IPS-NIHi11 (cell line): ENCODE measurements at places on chromosomes 12 and 14.

GRCh38 chr14:79467835-79468234, 743.5 kb downstream of the DIO2 start:
- DNase-seq, result no peak

GRCh38 chr14:101428409-101428808, 132.9 kb upstream of the DIO3 start:
- no peak for DNase-seq

DNA sequence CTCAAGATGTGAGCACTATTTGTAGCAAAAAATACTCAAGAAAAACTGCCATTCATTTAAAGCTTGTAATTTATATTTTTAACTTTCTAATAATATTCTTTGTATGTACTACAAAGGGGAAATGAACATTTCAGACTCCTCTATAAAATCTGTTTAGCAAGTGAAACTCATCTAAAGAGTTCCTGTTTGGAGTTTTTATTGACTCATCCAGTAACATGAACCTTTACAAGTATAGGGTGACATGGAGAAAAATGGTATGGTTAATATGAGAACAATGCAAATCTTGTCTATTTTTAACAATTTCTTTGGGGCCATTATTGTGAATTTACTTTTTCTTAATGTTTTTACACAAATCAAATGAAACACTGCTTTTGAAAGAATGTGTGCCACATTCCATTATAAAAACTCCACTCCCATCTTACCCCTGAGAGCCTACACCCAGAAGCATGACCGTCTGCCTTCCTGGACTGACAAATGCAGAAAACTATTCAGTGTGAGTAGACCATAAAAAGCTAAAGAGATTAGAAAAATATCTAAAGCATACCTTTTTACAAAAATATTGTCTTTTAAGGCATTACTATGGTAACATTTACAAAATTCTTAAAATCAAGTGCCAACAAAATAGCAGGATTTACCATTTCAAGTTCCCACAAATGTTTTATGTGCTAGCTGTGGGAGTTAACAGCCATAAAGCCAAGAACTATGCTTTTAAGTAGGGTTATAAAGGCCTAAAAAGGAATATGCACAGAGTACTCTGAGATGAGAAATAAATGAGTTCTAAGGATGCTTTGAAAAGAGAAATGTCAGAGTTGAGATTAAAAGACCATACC, 144.0 kb downstream of the ADAMTS20 start:
- no peak for DNase-seq

DNA sequence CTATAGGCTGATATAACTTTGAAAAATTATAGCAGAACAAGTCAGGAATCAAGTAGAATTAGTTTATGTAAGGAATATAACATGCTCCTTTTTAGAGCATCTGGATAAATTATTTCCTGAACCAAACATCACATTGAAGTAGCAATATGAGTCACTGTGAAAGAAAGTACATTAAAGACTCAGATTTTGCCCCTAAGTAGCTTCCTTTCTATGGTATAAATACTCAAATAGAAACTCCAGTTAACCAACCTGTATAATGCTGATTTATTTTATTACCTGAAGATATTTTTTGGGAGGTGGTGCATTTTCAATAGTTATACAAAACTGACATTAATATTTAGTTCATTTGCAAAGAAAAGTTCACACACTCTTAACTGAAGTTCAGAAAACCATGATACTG, 312.1 kb downstream of the ITPR2 start:
- DNase-seq, result no peak

GRCh38 chr14:28758885-28759652, 7.5 kb upstream of the FOXG1 start:
- no peak for DNase-seq

- no peak for DNase-seq
These were observed 14.9 kb downstream of the LTA4H start for GRCh38 chr12:96020314-96021003.

GRCh38 chr14:75542588-75543091, 20.4 kb downstream of the BATF start:
- peak; percentile 45 for DNase-seq

- DNase-seq, result no peak
These were observed 4.5 kb upstream of the HECTD4 start for GRCh38 chr12:112386726-112387125.

DNA sequence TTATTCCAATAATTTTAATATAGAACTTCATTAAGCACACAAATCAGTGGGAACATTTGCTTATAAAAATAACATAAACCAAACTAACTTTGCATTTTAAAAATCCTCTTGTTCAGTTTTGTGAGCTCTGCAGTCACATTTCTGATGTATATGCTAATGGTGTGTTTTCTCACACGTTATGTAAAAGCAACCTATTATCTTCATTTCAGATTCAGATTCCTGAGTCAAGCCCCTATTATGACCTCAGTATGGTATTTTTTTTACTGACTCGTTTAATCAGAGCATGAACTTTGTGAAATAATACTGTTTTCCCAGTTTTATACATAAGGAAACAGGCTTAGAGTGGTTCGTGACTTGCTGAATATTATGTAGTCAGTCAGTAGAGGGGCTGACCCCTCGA, 394.0 kb downstream of the TMEM117 start:
- no peak for DNase-seq

DNA sequence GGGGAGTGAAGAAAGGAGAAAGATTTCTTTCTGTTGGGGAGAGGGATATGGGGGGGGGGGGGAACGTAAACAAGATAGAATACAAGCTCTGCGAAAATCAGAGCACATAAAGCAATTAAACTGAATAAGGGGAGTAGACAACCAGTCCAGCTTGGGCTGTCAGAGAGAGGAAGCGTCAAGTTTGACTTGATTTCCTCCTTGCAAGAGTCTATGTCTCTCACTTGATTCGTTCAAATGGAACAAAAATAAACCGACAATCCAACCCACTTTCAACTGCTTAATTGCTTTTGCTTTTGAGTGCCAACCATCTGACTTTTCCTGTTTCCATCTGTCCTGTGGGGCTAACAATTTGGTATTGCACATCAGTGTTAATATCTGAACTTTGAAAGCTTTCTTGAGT, 942 bp downstream of the SYT1 start:
- DNase-seq, result no peak

- no peak for DNase-seq
These were observed 92.7 kb downstream of the DIP2B start for GRCh38 chr12:50597200-50598195.

DNA sequence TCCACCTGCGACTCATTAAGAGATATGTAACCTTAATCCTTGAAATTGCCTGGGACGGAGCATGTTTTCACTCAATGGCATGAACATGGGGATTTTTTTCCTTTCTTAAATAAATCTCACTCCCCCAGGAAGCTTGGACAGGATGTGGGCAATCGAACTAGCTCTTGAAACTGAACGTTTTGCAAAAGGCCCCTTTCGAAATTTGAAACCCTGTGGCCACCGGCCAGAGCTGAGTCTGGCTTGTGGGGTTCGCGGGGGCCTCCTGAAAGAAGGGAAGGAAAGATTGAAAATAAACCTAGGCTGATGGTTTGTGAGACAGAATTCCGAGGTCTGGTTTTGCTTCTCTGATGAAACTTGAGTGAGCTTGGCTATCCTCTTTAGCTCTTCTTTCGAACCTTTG, 101.4 kb upstream of the RTL1 start:
- DNase-seq, result no peak

DNA sequence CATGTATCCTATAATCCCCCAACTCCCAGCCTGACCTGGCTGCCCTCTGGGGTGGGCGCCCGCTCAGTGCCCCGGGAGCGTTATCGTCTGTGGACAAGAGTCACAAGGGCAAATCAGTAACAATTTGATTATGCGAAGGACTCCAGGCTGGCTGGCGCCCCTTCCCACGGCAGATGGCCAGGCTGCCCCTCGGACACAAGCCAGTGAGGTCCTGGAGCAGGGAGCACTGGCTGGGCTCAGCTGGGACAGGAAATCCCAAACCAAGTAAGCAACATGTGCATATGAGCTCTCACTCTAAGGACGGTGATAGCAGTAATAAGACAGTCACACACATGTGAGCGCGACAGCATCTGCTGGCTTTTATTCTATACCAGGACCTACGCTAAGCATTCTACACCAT, 59.3 kb upstream of the FAM222A start:
- no peak for DNase-seq

- DNase-seq, result no peak
These were observed 33.4 kb downstream of the ELK3 start for GRCh38 chr12:96227365-96228106.

GRCh38 chr12:118237908-118238307, 102.0 kb downstream of the PEBP1 start:
- DNase-seq, result no peak

GRCh38 chr14:97233319-97233985, 436.3 kb downstream of the VRK1 start:
- no peak for DNase-seq

- DNase-seq, result no peak
These were observed 146.4 kb downstream of the FOXN3 start for GRCh38 chr14:89270439-89271227.

- DNase-seq, result no peak
These were observed 37.1 kb upstream of the LTBP2 start for GRCh38 chr14:74649167-74649566.

DNA sequence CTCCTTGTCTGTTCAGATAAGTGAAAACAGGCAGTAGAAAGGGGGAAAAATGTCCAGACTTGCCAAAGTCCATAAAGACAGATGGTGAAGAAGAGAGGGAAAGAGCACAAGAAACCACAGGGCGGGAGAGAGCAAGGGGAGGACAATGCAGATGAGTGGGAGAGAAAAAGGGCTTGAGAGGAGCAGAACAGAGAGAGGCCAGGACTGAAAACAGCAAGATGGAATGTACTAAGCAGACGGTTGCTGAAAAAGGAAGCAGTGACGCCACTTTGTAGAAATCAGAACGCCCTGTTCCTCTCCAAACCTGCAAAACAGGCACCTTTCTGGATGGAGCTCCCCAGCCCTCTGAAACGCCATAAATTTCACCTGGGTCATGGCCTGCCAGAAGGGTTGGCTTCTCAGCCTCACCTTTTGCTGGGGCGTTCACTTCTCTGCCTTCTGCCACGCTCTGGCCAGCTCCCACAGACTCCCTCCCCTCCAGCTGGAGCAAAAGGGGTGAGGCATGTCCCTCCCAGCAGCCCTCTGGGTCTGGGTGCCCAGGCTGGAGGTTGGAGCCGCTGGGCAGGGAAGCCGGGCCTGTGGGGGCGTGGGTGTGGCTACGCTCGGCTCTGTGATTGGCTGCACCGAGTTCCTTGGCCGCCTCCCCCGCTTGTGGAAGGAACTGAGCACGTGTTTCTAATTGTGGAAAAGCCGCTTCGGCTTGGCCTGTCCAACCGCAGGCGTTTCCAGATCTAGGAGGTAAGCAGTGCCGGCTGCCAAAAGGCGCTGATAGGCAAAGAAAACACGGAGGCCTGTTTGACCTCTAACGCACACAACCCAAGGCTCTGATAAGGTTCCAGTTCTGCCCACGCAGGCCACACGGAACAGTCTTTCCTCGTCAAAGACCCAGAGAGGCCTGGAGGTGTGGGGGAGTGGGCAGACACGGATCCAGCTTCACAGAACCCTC, 29.3 kb downstream of the SLC7A8 start:
- DNase-seq, result peak; percentile 76

DNA sequence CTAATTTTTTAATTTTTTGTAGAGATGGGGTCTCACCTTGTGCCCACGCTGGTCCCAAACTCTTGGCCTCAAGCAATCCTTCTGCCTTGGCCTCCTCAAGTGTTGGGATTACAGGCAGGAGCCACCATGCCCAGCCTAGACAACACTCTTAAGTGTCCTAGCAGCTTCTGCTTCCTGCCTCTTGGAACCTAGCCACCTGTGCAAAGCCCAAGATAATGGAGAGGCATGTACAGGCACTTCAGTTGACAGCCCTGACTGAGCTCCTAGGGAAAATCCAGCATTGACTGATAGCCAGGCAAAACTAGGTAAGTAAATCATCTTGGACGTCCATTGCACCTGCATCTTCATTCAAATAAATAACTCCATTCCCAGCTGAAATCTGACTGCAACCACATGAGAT, 15.5 kb downstream of the COX14 start:
- DNase-seq, result no peak

DNA sequence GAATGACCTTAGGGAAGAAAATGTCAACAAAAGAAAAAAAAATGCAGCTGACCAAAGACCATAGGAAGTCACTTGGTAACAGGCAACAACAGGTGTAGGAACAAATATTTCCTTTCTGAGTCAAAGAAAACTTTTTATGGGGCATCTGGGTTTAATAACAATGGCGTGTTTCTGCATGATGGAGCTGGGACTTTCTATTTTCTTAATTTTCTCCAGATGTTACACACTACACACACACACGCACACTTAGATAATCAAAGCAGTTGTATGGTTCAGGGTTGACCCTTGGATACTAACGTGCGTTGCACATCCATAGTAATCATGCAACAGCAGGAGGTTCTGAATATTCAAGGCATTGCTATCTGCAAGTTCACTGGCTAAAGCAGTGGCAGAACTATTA, 47.9 kb upstream of the NTF3 start:
- no peak for DNase-seq

DNA sequence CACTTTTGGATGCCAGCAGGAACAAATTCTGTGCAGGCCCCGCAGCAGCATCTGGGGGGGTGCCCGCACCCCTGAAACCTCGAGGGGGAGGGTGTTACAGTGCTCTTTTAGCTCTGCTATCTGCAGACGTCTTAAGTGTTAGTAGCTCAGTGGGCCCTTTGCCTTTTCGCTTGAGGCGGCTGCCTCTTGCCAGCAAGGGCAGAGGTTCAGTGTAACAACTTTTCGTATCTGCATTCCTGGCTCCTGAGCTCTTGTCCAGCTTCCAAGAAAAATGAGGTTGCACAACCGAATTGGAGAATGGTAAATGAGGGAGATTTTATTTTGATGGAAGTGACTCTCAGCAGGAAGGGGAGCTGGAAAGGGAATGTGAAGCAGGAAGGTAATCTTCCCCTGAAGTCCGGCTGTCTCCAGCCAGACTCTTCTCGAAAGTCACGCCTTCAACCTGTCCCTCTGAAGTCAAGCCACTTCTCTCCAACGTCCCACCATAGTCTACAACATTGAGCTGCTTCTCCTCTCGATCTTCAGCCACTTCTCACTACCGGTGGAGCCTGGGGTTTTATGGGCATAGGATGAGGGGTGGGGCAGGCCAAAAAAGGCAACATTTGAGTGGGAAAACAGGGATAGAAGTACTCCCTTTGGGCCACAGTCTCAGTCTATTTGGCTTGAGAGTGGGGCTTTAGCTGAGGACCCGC, 17.8 kb downstream of the TAS2R50 start:
- no peak for DNase-seq

DNA sequence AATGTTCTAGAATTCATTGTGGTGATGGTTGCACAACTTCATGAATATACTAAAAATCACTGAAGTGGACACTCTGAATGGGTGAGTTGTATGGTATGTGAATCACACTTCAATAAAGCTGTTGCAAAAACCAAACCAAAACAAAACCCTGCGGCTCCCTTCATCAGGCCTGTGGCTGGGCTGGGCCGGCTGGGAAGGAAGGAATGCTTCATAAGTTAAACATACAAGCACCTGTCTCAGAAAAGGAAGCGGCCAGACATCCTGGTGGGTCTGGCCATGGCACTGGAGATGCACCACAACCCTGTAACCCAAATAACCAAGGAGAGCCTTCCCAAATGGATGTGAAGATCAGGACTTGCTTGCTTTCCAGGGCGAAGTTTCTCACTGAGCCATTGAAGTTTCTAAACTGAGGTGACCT, 34.9 kb downstream of the TTC7B start:
- no peak for DNase-seq
